ENCODE measurements at places on chromosomes 16 and 17.

- DNase-seq = peak; percentile 13
Measured at GRCh38 chr16:70577256-70577698, 53.7 kb downstream of the SF3B3 start.

DNA sequence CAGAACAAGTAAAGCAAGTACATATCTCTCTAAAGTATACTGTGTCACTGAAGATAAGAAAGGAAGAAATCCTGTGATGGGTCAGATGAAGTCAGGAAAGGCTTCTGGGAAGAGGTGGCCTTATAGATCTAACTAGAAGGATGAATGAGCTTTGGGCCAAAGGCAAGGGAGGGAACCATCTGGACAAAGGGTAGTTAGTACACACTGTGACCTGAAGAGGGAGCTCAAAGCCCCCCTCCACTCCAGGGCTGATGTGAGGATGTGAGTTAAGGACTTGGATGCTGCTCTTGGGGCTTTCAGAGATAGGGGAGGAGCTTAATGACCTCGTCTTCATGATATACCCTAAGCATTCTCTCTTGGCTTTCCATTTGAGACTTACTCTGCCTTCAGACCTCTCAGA, 185.3 kb upstream of the CACNG3 start:
- DNase-seq = peak; percentile 70

DNA sequence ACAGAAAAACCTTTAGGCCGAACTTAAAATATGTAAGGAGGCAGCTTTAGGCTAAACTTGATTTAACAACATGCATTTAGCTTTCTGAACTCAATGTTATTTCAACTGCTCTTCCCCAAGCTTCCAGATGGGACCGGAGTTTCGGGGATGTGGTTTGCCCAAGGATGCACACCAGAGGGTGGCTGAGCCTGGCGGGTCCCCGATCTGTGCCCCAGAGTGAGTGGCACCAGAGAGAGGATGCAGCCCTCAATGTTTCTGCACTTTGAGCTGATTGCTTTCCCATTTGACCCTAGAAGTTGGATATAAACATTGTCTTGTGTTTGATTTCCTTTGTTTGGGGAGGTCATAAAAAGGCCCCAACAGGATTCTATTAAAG, 348.0 kb upstream of the TNRC6C start:
- DNase-seq = no peak

GRCh38 chr16:67613808-67614207, 31.1 kb upstream of the CARMIL2 start:
- peak; percentile 3 for DNase-seq

- no peak for DNase-seq
Measured at GRCh38 chr17:50447870-50448595, 20.6 kb downstream of the CHAD start.

DNA sequence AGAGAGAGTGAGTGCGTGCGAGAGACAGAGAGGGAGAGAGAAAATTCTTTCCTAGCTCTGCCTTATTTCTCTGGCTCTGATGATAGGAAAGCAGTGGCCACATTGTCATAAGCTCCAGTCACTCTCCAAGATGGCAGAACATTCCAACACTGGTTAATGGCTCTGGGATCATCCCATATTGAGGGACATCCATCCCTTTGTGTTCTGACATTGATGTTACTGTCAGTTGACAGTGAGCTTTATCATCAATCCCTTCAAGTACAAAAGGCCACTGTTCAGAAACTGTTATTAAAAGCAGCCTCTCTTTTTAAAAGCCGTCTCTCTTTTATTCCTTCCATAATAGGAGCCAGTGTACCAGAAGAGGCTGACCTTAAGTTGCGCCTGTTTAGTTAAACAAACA, 1084.9 kb upstream of the RBFOX1 start:
- no peak for DNase-seq

DNA sequence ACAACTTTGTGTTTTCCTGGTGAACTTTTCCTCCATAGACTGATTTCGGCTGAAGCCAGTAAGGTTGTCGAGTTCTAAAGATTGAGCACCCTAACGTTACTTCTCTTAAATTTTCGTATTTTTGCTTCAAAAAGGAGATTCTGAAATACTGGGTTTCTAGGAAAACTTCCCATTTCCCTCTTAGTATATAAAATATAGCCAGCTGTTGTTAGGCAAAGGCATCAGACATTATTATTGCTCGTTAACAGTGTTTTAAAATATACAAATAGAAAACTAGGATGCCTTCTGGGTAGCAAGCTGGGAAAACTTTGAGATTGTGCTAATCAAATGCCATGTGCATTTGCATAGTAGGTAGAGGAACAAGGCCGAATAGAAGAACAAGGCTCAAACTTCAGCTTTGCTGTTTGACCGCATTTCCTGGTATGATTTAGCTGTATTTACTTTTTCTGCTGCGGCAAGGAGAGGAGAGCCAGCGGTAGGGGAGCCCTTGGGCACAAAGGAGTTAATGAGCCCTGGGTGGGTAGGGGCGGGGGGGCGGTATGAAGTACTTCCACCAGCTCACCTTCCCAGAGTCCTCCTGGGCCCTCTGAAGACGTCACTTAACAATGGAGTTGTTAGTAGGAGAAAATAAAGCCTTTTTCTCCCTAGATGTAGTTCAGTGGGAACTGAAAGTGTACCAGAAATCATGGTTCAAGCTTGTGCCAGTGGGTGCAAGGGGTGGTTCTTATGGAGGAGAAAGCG, 151.9 kb downstream of the MSI2 start:
- peak; percentile 76 for DNase-seq

DNA sequence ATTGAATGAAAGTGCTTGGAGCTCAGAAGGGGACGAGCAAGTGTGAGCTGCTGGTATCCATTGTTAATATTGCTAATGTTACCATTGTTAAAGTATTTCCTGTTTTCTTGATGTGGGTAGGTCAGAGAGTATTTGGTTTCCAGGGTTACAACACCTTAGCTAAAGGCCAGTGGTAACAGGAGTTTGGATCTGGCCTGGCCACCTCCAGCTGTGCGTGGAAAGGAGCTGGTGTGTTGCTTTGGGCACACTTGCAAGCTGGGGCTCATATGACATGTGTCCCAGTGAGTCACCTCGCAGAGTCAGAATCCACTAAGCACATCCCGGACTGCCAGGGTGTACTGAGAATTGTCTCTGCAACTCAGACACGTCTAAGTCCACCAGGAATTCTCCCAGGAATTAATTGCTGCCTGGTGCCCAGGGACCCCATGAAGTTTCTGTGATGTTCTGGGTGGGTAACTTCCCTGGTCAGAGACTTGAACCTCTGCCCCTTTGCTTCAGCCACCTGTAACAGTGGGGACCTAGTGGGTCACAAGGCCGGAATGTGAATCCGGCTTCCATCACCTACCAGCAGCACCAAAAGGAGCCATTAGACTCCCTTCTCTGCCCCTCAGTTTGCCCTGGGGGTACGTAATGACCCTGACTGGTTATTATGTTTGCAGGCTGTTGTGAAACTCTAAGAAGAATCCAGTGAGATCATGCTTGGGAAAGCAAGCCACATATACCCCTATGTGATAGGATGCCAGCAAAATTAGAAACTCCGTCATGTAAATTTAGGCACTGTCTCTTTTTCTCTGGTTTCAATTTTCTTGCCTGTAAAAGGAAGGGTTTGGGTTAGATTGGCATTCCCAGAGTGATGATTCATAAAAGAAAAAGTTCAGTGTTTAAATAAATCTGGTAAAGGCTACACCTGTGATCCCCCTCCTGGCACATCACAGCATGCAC, 12.8 kb downstream of the SLC6A2 start:
- DNase-seq = no peak

- DNase-seq = peak; percentile 18
Measured at GRCh38 chr17:14833201-14833785, 431.8 kb downstream of the PMP22 start.

All from activated CD4-positive, alpha-beta T cell treated with anti-CD3 and anti-CD28 coated beads, Interleukin-10, Interleukin-2, amounts not matched to agents 100 ng/mL and 50 ng/mL, durations not matched to agents 16 hours and 8 hours (primary cell).